ENCODE measurements at places on chromosomes 11 and 22. TPM values are rescaled to one million over a fixed set of nuclear protein-coding genes. Genes with fewer than 3 reads are reported as not detected.

- no peak for DNase-seq
These were observed at the start of gene WNT7B for GRCh38 chr22:45977003-45977411. WNT7B (minus strand) TSS chr22:45977162; CDS start chr22:45976754, 408 bp downstream.

- DNase-seq: no peak
These were observed 15.5 kb downstream of the MUC15 start for GRCh38 chr11:26556582-26556981.

GRCh38 chr22:30033137-30033536, 47.1 kb upstream of the HORMAD2 start:
- DNase-seq: no peak

GRCh38 chr11:92253945-92254344, 29.3 kb downstream of the FAT3 start:
- no peak for DNase-seq

DNA sequence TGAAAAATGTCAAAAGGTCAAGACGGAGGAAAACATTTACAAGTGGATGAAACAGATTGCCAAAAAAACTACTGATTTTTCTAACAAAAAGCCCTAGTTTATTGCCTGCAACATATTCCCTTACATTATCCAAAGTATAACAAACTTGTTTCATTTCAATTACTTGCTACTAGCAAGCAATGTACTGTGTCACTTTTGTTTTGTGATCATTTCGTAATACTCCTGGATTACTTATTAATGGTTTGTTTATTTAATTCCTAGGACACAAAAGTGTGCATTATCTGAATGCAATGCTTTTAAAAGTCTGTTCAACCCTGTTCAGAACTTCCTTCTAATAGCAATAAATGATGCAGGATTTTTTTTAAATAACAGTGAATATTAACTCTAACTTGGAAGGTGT, 50.9 kb downstream of the CCDC34 start:
- DNase-seq: no peak

The CCDC81 gene
- polyA plus RNA-seq: 1.1 TPM

GRCh38 chr22:26476705-26477340, 6.8 kb downstream of the HPS4 start:
- DNase-seq: no peak

DNA sequence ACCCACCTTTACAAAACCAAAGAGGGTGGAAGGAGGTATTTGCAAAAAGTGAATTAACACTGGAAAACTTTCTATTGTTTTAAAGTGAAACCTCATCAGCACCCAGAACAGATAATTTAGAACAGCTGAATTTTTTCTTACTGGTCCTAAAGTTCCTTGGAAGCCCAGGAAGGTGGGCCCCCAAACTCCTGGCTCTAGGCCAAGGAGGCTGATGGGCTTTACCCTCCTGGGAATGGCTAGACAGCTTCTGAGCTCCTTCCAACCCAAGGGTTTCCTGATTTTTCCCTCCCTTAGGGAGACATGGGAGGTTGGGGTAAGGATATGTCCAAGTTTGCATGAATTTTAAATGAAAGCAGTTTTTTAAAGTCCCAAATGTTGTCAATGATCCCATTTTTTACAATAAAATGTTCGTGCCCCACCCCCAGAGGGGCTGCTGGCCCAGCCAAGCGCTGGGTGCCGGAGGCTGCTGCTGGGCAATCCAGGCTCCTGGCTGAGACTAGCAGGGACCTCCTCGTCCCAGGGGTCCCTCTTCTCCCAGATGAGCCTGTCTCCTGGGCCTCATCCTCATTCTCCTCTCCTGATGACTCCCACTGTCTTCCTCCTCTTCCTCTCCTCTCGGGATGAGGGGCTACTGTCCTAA, 28.4 kb downstream of the RELT start:
- DNase-seq: no peak

- DNase-seq: no peak
These were observed 8.2 kb downstream of the DGCR8 start for GRCh38 chr22:20088263-20088648.

DNA sequence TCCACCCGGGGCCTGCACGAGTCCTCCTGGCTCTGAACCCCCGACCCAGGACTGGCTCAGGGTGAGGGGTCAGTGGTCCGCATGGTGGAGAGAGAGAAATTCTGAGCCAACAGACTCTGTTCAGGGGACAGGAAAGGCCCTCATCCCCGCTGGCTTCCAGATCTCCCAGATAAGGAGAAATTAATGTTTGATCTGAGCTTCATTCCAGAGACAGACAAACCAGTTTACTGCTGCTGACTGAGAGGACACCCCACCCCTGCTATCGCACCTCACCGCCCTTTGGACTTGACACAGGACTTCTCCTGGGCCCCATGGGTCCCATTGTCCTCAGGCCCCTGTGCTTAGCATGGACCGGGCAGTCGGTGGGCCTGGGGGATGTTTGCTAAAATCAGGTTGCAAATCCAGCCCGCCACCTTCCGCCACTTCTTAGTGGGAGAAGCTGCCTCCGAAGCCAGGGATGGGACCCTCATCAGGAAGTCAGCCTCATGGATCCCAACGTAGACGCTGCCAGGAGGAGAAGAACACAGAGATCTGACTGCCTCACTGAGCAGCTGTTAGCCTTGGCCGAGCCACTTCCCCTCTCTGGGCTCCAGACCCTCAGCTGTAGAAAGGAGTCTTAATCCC, 11.2 kb upstream of the UPK3A start:
- no peak for DNase-seq

The TRIM51 gene
- not detected for polyA plus RNA-seq

The OR2AG1 gene
- polyA plus RNA-seq: 0.09 TPM

DNA sequence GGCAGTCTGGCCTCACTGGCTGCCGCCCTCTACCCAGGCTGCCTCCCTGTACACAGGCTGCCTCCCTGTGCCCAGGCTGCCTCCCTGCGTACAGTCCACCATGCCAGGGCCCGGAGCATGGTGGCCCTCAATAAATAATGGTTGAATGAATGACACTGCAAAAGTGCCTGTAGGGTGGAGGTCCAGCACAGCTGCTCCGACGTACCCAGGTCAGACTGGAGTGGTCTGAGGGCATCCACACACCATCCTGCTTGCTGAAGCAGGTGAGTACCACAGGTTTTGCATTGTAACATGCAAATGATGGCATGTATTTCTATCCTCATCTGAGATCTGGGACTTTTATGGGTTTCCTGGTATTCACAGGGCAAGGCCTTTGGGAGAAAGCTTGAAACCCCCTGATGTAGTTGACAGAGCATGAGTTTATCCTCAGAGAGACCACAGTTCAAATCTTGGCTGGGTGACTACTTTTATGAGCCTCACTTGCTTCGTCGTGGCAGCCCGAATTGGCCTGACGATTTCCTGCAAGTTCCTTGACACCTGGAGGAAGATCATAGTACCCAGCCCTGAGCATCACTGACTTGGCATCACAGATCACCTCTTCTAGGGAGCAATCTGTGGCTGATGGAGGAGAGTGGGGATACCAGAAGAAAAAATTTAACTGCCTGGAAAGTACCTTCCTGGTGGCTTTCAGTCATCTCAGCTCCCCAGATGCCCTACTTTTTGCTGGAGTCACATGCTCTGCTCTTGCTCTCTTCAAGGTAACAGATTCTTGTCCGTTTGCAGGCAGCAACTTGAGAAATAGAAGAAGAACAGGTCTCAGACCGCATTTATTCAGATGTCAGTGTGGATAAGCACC, 16.0 kb upstream of the CYB5R3 start:
- DNase-seq: no peak

The OR52M1 gene
- polyA plus RNA-seq: not detected

The ZBTB16 gene
- 1.4 TPM for polyA plus RNA-seq

GRCh38 chr11:111414936-111415335, 35.9 kb upstream of the POU2AF1 start:
- DNase-seq: no peak

- peak; percentile 33 for DNase-seq
These were observed 7.9 kb downstream of the SNAP29 start for GRCh38 chr22:20866736-20867135.

DNA sequence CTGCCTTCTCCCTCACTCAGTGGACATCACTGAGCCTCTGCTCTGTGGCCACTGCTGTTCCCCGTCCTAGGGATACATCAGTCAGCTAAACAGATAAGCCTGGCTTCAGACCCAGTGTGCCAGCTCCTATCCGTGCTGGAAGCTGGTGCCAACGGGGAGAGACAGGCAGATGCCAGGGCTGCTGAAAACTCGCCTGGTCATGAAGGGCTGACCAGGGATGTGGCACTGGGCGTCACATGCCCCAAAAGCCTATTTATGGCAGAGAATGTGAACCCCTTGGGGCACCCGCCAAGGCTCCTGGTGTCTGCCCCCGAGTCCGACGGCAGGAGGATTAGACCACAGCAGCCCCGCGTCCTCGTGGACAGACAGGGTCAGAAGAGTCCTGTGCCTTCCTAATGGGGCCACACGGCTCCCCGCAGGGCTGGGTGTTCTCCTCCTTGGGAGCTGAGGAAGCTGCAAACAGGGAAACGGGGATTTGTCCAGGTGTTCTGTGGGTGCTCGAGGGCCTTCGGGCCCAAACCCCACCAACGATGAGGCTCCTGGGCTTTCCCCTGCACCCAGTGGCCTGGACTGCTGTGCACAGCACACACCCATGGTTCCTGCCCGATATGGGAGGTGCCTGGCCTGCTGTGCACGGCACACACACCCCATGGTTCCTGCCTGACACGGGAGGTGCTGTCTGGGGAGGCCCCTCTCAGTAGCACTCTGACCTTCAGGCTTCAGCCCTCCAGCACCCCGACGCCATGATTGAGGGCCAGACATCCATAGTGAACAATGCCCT, 19.9 kb downstream of the ANO1 start:
- no peak for DNase-seq

The ACAT1 gene
- 113 TPM for polyA plus RNA-seq

GRCh38 chr22:23074451-23074850, 4.1 kb downstream of the GNAZ start:
- DNase-seq: no peak

GRCh38 chr11:71247551-71248250, 4.7 kb downstream of the SHANK2 start:
- DNase-seq: no peak

GRCh38 chr22:39815932-39816331, 77.6 kb downstream of the ENTHD1 start:
- DNase-seq: no peak

GRCh38 chr11:93817426-93818348, 32.7 kb downstream of the VSTM5 start:
- DNase-seq: no peak

- no peak for DNase-seq
These were observed 468 bp downstream of the ZDHHC8 start for GRCh38 chr22:20131859-20132685.

The PANX3 gene
- not detected for polyA plus RNA-seq

GRCh38 chr11:70606248-70606950, 208.1 kb downstream of the CTTN start:
- DNase-seq: no peak

- peak; percentile 66 for DNase-seq
These were observed 50.1 kb downstream of the FBLN1 start for GRCh38 chr22:45552580-45553350.

GRCh38 chr11:119377112-119377901, 4.2 kb downstream of the USP2 start:
- no peak for DNase-seq

DNA sequence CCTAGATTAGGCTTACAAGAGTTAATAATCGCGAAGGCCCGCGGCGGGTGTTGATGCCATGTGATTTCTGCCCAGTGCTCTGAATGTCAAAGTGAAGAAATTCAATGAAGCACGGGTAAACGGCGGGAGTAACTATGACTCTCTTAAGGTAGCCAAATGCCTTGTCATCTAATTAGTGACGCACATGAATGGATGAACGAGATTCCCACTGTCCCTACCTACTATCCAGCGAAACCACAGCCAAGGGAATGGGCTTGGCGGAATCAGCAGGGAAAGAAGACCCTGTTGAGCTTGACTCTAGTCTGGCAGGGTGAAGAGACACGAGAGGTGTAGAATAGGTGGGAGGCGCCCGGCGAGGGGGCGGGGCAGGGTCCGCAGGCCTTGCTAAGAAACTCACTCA, 65.5 kb downstream of the AAMDC start:
- DNase-seq: no peak

DNA sequence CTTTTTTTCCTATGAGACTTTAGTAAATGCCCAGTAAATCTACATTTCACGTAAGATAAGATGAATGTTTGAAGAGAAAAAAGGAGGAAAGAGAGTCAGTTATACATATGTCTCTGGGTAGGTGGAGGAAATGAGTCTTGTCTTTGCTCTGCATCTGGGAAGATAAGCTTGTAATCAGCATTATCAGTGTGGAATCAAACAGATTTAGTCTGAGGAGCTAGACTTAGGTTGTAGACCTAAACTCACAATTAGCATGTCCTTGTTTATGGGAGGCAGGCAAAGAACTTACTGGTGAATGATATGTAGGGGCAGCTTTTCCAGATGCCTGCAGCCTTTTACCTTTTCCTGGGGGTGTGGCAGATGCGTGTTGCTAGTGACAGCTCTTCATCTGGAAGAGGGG, 962.3 kb downstream of the TBC1D22A start:
- DNase-seq: no peak

DNA sequence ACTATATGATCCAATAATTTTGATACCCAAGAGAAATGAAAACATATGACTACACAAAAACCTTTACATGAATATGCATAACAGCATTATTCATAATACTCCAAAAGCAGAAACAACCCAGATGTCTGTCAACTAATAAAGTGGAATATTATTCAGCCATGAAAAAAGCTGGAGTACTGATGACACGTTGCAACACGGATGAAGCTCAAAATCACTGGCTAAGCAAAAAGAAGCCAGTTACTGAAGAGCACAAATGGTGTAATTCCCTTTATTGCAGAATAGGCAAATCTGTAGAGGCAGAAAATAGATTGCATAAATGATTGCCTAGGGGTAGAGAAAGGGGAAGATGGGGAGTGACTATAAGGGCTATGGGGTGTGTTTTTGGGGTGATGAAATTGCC, 117.6 kb upstream of the FGF3 start:
- DNase-seq: no peak

DNA sequence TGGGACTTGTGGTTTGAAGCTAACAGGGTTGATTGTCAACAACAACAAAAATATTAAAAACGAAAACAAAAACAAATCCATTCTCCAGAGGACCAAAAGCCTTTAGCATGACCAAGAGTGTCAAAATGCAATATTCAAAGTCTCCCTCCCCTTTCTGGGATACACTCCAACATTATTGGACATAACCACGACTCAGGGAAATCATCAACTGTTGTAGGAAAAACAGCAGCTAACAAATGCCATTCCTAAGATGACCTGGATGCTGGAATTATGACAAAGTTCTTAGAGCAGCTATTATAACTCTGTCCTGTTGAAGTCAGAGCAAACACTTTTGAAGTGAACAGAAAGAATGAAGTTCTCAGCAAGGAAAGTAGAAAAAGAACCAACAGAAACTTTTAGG, 143.0 kb downstream of the TMEM135 start:
- DNase-seq: no peak

The THAP7 gene
- polyA plus RNA-seq: 15.1 TPM

DNA sequence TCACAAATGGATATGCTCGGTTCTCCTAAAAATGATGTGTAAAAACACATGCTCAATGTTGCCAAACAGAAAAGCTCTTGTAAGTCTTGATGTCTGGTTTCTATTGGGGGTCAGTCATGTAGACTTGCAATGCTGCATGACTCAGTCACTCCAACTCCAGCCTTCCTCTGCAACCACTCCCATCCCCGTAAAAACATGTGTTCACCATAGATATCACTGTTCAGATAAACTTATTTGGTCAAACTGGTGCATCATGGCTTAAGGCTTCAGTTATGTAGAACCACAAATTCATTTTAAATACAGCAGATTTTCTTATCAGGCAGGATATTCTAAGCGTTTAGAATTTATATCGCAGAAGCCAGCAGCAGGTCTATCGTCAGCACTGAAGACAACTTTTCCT, 298.4 kb upstream of the LUZP2 start:
- DNase-seq: no peak

Data from renal cortex interstitium (tissue), 15 donors.